ENCODE measurements at places on chromosomes 6 and 20. TPM values are rescaled to one million over a fixed set of nuclear protein-coding genes. Genes with fewer than 3 reads are reported as not detected.

Gene OTOR
- not detected for total RNA-seq

Gene MMP24
- total RNA-seq: 0.14 TPM

- H3K36me3 ChIP-seq: no peaks in the 10 kb centered on the region
- H3K27ac ChIP-seq: no peak overlapping the region
- DNase-seq: no peak
- H3K4me1 ChIP-seq: no peaks in the 10 kb centered on the region
- no peaks in the 10 kb centered on the region for H3K27me3 ChIP-seq
Observed at GRCh38 chr20:46803123-46804020, 91.3 kb upstream of the EYA2 start.

Gene PRPF6
- total RNA-seq: 55.0 TPM

DNA sequence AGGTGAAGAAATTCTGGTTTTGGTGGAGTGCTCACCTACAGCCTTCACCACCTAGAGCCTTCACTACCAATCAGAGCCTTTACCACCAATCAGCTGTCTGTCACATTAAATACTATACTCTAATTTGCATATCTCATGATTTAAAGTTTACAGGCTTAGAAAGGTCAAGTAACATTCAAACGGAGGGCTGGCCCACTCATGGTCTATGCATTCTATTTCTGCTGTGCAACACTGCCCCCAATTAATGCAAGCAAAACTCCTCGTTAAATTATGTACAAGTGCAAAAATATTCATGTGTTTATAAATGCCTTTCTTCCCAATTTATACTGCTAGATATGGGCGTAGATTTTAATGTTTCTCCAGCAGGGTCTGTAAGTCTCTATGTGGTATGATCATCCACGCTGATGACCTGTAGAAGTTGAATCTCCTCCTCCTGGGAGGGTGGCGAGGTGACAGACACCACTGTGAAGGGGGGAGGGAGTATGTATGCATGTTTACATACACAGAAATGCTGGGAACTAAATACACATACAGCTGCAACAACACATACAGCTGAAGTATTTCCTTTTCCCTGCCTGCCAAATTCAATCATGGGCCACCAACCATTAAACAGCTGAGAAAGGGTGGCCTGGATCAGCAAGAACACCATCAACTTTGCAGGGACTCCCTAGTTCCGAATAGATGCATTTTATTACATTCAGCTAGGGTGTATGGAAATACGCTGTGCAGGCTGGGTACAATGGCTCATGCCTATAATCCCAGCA, 13.1 kb downstream of the RRAGD start:
- DNase-seq: no peak
- no peak overlapping the region for H3K27ac ChIP-seq
- H3K36me3 ChIP-seq: no peaks in the 10 kb centered on the region
- H3K4me1 ChIP-seq: no peaks in the 10 kb centered on the region
- H3K4me3 ChIP-seq: no peak overlapping the region

DNA sequence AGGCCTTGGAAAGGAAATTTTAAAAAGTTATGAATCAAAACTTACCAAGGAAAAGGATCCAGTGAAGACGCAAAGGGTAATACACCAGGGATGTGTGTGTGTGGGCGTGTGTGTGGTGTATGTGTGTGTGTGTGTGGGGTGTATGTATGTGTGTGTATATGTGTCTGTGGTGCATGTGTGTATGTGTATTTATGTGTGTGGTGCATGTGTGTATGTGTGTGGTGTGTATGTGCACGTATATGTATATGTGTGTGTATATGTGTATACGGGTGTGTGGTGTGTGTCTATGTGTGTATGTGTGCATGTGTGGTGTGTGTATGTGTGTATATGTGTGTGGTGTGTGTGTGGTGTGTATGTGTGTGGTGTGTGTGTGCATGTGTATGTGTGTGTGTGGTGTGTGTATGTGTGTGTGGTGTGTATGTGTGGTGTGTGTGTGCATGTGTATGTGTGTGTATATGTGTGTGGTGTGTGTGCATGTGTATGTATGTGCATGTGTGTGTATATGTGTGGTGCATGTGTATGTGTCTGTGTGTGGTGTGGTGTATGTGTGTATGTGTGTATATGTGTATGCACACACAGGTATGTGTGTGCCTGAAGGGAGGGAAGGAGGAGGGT, 176.1 kb upstream of the SUPT3H start:
- H3K36me3 ChIP-seq: peaks cover 3% of the 10 kb centered on the region
- DNase-seq: no peak
- no peaks in the 10 kb centered on the region for H3K4me1 ChIP-seq
- no peak overlapping the region for H3K4me3 ChIP-seq

GRCh38 chr20:58584051-58584824, 66.8 kb upstream of the STX16 start:
- H3K4me1 ChIP-seq: no peaks in the 10 kb centered on the region
- no peak for DNase-seq
- no peaks in the 10 kb centered on the region for H3K27me3 ChIP-seq
- H3K27ac ChIP-seq: no peak overlapping the region

Gene TREM1
- total RNA-seq: 44.2 TPM

DNA sequence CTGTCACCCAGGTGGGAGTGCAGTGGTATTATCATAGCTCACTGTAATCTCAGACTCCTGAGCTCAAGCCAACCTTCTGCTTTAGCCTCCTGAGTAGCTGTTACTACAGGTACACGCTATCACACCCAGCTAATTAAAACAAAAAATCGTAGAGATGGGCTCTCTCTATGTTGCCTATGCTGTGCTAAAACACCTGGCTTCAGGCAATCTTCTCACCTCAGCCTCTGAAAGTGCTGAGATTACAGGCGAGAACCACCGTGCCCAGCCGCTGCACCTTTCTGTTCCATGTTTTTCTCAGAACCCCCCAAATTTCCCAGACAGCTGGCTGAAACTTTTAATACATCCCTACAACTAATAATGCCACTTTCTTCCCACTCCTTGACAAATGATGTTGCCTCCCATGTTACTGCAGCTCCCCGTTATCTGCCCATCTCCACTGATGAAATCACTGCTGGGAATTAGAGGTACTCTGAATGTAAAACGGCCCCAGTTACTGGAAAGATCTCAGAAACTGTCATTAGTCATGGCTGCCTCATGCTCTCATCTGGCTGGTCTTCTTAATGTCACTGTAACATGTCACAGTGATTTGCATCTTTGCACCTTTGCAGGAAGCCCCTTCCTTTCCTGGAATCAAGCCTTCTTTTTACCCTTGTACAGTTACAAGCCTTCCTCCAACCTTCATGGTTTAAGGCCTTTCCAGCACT, 697.5 kb downstream of the PRKN start:
- no peak overlapping the region for H3K27ac ChIP-seq
- DNase-seq: no peak
- H3K4me3 ChIP-seq: no peak overlapping the region
- H3K27me3 ChIP-seq: no peaks in the 10 kb centered on the region
- no peaks in the 10 kb centered on the region for H3K4me1 ChIP-seq

- no peaks in the 10 kb centered on the region for H3K4me1 ChIP-seq
- H3K27ac ChIP-seq: no peak overlapping the region
- DNase-seq: no peak
- no peak overlapping the region for H3K4me3 ChIP-seq
Observed at GRCh38 chr6:108993876-108994275, 100.8 kb downstream of the SESN1 start.

Gene RAD21L1
- total RNA-seq: not detected

DNA sequence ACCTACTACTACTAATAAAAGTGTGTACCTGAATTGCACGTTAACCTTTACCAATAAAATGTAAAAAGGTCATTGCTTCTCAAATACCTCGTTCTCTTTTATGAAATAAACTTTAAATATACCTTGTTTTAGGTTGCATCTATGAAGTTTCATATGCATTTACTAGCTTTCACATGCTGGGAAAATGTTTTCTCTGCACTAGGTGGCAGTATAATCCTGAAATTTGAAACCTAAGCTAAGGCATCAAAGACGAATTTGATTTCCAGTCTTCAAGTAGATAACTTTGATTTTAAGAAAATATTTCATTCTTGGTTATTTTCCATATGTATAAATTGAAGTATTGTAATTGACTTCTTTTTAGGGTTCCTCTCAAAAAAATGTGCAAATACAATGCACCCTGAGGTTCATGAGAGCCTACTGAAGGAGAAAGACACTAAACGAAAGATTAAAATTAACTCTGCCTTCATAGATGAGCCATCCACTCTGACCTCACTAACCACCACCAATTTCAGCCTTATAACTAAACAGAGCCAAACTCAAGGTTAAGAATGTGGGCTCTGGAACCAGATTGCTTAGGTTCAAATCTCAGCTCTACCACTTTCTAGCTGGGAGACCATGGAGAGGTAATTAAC, 7.3 kb upstream of the COL9A1 start:
- no peaks in the 10 kb centered on the region for H3K27me3 ChIP-seq
- peak; percentile 49 for DNase-seq
- H3K27ac ChIP-seq: no peak overlapping the region

Gene WFDC10B
- not detected for total RNA-seq

Gene PAK1IP1
- 4.6 TPM for total RNA-seq

Gene KCNS1
- total RNA-seq: not detected

DNA sequence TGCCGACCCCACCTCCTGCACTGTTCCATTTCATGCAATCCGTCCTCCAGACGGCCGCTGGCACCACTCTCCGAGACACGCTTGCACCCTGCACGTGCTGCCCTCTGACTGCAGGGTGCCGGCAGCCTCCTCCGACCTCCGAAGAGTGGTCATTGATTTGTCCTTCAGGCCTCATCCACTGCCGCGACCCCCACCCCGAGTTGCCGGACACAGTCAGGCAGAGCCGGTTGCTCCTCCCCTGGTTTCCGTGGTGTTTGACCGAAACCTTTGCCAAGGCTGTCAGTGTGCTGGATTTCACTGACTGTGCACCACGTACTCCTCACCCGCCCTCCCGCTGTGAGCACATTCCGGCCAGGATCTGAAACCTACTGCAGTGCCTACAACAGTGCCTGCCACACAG, 156.4 kb upstream of the PDE10A start:
- no peak for DNase-seq
- H3K36me3 ChIP-seq: no peaks in the 10 kb centered on the region
- H3K4me1 ChIP-seq: no peaks in the 10 kb centered on the region
- peaks cover 3% of the 10 kb centered on the region for H3K27me3 ChIP-seq
- H3K27ac ChIP-seq: no peak overlapping the region

GRCh38 chr6:139940741-139941729, 566.6 kb upstream of the CITED2 start:
- H3K27me3 ChIP-seq: no peaks in the 10 kb centered on the region
- no peak overlapping the region for H3K4me3 ChIP-seq
- H3K36me3 ChIP-seq: no peaks in the 10 kb centered on the region
- no peaks in the 10 kb centered on the region for H3K4me1 ChIP-seq
- DNase-seq: no peak

DNA sequence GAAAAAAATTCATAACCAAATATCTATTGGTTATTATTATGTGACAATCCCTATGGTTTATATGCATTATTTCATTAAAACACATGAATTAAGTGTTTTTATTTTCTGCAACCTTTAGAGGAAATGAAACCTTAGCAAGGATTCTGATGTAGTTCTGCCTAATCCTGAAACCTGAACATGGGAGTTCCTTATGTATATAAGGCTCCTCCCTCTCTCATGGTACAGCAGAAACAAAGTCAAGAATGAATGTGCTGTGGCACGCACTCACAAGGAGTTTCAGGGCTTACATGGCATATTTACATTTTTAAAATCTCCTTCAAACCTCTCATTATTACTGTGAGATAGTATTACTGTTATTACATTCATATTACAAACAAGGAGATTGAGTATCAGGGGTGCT, 426.4 kb upstream of the CITED2 start:
- H3K4me3 ChIP-seq: no peak overlapping the region
- no peaks in the 10 kb centered on the region for H3K36me3 ChIP-seq
- H3K27me3 ChIP-seq: no peaks in the 10 kb centered on the region
- no peak overlapping the region for H3K27ac ChIP-seq
- no peaks in the 10 kb centered on the region for H3K4me1 ChIP-seq

DNA sequence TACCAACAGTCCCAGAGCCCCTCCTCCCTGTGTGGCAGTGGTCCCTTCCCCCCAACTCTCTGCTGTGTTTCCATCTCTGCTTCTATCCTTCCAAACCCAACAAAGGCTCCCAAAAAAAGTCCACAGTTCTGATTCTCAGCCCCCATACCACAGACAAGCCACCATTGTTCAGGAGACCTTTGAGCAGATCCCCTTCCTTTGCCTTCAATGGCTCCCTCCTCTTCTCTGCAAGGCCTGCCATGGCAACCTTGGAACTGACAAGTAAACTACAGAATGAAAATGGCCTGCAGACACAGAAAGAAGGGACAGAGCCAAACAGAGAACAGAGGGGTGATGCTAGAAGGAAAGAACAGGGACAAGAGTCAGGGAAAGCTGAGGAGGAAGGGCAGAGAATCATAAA, 23.2 kb downstream of the OR2H2 start:
- H3K4me1 ChIP-seq: no peaks in the 10 kb centered on the region
- DNase-seq: no peak
- H3K4me3 ChIP-seq: no peak overlapping the region
- H3K27ac ChIP-seq: no peak overlapping the region
- H3K27me3 ChIP-seq: no peaks in the 10 kb centered on the region
- H3K36me3 ChIP-seq: no peaks in the 10 kb centered on the region

DNA sequence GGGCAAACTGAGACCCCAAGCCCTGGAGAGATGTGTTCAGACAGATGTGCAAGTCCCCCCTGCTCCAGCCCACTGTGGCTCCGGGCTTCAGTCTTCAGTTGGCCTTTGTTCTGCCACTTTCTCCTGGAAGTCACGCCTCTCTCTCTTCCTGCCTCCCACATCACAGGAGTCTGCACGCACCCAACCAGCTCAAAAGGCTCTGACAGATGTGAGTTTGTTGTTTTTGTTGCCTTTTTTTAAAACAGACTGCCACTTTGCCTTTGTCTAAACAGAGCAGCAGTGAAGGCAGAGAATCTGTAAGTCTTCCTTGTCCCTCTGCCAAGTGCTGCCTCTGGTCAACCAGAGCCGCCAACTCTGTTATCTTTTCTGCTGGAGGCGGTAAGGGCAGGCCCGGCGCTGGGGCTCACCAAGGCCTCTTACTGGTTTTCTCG, 149.7 kb downstream of the TFAP2C start:
- no peak overlapping the region for H3K4me3 ChIP-seq
- DNase-seq: peak; percentile 32
- no peaks in the 10 kb centered on the region for H3K4me1 ChIP-seq
- H3K36me3 ChIP-seq: no peaks in the 10 kb centered on the region
- no peak overlapping the region for H3K27ac ChIP-seq

- no peaks in the 10 kb centered on the region for H3K36me3 ChIP-seq
- H3K4me3 ChIP-seq: no peak overlapping the region
- no peak overlapping the region for H3K27ac ChIP-seq
- no peak for DNase-seq
- no peaks in the 10 kb centered on the region for H3K27me3 ChIP-seq
Observed at GRCh38 chr6:8361259-8361658, 74.1 kb downstream of the SLC35B3 start.
